SK-MEL-5 (cell line): ENCODE measurements at places on chromosomes 11 and 22. TPM values are rescaled to one million over a fixed set of nuclear protein-coding genes. Genes with fewer than 3 reads are reported as not detected.
A peak's percentile ranks its signal among the peaks of the same experiment; 100 is the strongest.

Gene WNT7B
- total RNA-seq, result not detected in 2 replicates

Gene APOL1
- total RNA-seq, result 1.5 and 2.6 TPM in 2 replicates

Gene RNASEH2C
- 35.1 and 37.4 TPM in 2 replicates for total RNA-seq

Gene WBP2NL
- total RNA-seq, result 0.19 TPM in 1 of 2 replicates, not detected in the other

Gene MRPL11
- total RNA-seq, result 45.4 and 63.4 TPM in 2 replicates

Gene MMP7
- not detected in 2 replicates for total RNA-seq

Gene DKK3
- total RNA-seq, result 1.1 and 3.1 TPM in 2 replicates

Gene OR52B6
- total RNA-seq, result not detected in 2 replicates

Gene LINC01488
- 3.6 and 4.4 TPM in 2 replicates for total RNA-seq

Gene KDM4E
- not detected in 2 replicates for total RNA-seq

Gene GGTLC3
- not detected in 2 replicates for total RNA-seq

DNA sequence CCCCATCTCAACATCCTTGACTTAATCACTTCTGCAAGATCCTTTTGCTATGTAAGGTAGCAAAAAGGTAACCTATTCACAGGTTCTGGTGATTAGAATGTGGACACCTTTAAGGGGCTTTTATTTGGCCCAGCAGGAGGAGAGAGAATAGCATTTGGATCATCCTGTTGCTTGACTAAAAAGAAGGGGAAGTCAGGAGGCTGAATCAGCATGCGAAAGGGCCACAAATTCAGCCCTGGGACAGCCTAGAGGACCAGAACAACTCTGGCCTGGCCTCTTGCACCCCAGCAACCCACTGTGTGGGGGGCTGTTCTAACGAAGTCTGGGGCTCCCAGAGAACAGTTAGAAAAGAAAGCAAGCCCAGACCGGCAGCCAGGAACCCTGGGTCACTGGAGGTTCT, 3.2 kb upstream of the HMOX1 start:
- no peak for DNase-seq

GRCh38 chr11:68020575-68020974, 9.9 kb upstream of the NDUFS8 start:
- DNase-seq, result peak; percentile 22

- no peak for DNase-seq
Measured at GRCh38 chr11:61850687-61851086, 22.6 kb downstream of the FADS2 start.

DNA sequence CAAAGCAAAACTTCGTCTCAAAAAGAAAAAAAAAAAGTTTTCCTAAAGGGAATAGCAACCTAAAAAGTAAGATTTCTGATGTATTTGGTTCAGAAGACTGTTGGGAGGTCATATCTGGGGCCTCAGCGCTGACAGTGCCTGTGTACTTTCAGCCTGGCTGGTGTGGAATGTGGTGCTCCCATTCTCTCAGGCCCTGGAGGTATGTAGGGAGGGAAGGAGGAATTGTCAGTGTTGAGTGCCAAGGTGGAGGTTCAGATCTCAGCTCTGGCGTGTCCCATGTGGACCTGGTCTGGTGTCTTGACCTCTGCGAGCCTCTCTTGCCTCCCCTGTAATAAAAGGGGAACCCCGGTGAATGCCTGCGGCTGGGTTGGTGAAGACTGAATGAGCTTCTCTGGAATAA, 22.4 kb downstream of the PRR5 start:
- no peak for DNase-seq

DNA sequence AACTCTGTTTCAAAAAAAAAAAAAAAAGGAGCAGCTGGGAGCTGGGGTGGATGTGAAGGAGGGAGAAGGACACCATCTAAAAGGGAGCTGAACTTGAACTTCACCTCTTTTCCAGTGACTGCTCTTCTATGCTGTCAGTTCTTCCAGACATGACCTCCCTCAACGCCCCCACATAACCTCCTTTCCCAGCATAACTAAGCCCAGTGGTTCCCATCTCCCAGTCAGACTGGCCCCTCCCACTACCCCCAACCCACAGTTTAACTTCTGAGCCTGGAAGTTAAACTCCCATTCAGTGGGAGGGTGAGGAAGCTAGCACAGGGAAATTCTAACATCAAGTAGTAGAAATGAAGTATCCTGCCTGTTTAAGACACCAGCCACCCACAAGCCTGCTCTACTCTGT, 1.8 kb downstream of the ARHGAP1 start:
- no peak for DNase-seq

DNA sequence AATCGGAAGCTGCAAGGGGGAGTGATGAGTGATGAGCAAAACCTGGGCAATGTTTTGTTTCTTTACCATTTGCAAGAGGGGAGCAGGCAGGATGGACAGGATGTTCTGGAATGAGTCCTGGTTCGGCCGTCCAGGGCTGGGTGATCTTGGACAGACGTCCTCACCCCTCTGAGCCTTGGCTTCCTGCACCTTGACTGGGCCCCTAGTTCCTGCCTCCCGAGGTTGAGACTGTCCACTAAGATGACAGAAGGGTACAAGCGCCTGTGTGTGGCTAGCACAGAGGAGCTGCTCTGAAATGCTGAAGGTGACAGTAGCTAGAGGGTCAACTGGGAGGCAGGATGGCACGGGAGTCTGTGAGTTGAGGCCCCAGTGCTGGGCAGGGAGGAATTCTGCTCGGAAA, 306.2 kb downstream of the MN1 start:
- no peak for DNase-seq

- DNase-seq, result no peak
Measured at GRCh38 chr22:30225220-30225927, 21.2 kb downstream of the LIF start.

GRCh38 chr22:29172216-29172615, 33.5 kb upstream of the EMID1 start:
- no peak for DNase-seq

DNA sequence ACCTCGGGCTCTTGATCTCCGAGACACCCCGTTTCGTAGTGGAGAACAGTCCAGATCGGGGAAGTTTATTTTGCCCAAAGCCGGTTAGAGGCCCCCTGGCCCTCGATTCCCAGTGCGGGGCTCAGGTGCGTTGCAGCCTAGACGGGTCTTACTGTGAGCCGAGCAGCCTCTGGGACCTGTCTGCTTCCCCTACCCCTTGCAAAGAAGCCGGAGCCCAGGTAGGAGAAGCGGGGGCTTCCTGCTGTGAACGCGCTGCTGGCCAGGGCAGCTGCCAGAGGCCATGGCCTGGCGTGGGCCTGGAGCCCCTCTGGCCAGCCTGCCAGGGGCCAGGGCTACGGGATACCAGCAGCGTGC, 621 bp downstream of the TSPO start:
- no peak for DNase-seq

- DNase-seq, result no peak
Measured at GRCh38 chr11:116071241-116071640, 567.0 kb upstream of the CADM1 start.

- no peak for DNase-seq
Measured at GRCh38 chr11:29260939-29261705, 755.7 kb downstream of the KCNA4 start.

GRCh38 chr11:67484847-67485311, 2.1 kb downstream of the AIP start:
- no peak for DNase-seq

DNA sequence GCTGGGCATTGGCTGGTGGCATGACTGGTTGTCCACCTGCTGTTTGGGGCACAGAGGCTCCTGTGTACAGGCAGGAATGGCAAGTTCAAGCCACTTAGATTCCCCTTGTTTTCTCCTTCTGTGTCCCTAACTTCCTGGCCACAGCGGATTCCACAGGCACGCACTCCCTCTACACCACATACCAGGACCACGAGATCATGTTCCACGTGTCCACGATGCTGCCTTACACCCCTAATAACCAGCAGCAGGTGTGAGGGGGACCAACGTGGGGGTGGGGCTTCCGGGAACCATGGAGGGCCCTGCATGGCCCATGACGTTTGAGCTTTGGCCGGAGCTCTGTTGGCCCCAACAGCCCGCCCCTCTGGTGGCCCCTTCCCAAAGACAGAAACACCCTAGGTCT, 7.8 kb downstream of the SIPA1 start:
- no peak for DNase-seq

DNA sequence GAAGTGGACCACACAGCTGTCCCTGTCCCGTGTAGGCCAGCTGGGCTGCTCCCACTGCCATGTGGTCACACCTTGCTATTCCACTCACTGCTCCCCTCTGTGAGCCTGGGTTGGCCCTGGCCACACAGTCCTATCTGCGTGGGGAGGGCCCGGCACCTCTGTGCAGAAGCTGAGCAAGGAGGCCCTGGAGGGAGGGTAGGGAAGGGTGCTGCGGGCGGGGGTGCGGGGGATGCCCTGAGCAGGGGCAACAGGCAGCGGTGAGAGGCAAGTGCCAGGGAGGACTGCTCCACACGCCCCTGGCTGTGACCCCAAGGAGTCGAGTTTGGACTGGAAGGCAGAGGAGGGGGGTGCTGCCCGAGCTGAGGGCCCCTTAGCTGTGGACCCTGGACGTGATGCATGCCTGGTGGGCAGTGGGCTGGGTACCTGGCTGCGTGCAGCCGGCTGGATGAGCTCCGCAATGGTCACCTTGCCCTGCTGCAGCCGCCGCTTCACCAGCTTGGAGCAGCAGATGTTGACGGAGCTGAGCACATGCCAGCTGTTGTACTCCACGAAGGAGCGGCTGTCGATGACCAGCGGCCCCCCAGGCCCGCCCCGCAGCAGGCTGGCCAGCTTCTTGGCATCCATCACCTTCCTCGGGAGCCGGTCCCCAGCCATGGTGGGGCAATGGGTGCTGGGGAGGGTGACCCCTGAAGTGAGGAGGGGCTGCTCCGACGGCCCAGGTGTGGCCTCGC, 6.7 kb downstream of the DUSP8 start:
- no peak for DNase-seq

DNA sequence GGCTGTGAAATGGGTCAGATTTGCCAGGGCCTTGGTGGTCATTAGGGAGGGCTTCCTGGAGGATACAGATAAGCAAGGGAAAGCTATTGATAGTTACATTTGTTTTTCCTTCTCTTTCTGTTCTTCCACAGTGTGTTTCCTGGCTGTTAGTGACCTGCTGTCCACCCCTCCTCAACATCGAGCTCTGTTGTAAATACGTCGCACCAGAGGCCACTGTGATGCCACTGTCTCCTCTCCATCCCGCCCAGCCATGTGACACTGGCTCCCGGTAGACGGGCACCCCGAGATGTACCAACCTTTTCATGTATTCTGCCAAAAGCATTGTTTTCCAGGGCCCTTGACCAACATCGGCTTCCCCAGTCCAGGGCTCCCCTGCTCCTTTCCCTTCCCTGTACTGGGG, 58.1 kb downstream of the P4HA3 start:
- no peak for DNase-seq

DNA sequence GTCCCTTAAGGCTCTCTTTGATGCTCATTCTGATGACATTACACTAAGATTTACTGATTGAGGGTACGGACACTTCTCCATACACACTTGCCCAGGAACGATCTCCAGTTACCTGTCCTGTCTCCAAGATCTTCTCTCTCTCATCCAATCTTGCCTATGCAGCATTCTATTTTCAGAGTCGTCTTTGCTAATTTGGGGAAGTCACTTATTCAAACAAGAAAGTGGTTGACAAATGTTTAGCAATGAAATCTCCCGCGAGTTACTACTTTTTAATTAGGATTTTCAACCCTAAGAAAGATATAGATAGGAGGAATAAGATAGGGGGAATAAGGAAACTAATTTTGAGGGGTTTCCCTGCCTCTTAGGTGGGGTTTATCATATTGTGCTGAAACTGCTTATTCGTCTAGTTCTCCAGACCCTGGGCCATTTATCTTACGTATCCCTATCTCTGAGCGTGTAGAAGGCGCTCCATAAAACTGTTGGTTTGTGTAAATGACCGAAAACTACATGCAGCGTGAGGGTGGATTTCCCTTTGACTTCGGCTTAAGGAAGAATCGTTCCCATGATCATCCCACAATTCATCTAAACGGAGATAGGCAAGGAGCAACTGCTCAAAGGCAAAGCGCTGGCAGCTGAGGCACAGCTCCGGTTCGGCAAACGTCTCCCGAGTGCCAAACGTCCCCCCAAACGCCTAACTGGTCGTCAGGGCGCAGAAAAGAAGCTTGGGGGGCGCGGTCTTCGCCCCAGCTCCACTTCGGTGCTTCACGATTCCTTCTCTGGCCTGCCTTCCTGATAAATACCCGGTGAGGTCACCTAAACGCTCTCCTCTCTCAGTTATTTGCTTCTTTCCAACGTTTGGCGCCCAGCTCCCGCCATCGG, 804 bp downstream of the APIP start:
- peak; percentile 29 for DNase-seq

- DNase-seq, result no peak
Measured at GRCh38 chr11:61832754-61833153, 4.7 kb downstream of the FADS2 start.

DNA sequence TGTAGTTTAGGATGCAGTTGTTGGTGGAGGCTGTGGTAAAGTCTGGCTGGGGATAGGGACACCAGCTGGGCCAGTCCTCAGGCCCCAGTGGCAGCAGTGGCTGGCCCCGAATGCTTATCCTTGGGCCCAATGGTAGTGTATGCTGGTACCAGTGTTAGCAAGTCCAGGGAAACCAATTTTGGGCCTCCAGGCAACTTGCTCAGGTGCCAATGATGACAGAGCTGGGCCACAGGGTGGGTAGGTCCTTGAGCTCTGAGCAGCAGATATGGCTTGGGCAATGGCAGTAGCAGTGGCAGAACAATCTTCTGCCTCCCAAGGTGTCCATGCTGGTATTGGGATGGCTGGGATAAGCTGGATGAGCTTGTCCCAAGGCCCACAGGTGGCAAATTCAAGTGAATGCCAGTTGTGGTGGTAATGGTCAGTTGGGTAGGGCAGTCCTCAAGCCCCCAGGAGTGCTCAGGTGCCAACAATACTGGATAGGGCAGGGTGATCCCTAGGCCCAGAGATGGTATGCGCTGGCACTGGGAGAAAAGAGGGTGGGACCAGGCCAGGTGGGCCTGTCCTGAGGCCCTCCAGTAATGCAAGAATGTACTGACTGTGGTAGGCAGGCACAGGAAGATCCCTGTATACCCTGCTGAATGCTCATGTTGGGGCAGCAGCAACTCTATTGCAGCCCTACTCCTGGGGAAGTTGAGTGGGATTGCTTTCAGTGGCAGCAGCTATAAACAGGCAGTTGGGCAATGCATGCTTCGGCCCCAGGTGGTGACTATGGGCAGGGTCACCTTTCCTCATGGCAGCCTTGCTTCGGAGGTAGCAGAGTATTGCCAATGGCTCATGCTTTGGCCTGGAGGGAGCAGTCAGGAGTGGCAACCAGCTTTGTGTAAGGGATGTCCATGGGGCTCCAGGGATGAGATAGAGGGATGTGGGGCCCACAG, 54.7 kb downstream of the KCNQ1OT1 start:
- DNase-seq, result no peak

- DNase-seq, result no peak
Measured at GRCh38 chr22:39946126-39946502, 14.1 kb upstream of the TMA7B start.

DNA sequence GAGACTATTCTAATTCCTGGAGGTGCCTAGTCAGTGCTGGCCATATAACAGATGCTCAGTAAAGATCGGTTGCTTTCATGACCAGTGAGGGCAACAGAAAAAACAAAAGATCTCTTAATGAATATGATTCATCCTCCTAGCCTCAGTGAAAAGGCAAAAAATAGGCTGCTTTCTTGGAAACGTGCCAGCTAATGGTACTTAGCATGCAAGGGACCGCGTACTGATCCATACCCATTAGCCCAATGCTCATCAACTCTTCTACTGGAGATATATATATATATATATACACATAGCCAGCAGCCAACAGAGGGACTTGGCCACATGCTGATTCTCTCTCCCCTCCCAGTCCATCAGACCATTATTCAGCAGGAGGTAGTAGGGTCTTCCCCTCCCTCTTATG, 320.4 kb downstream of the KIRREL3 start:
- DNase-seq, result peak; percentile 28

GRCh38 chr11:125020342-125020741, 42.8 kb upstream of the SLC37A2 start:
- DNase-seq, result no peak
